Brain (organoid and tissue), 16 donors: ENCODE measurements at places on chromosomes 5 and 9.

- DNase-seq: peak; percentile 55
Measured at GRCh38 chr9:10232352-10232930, 380.4 kb downstream of the PTPRD start.

DNA sequence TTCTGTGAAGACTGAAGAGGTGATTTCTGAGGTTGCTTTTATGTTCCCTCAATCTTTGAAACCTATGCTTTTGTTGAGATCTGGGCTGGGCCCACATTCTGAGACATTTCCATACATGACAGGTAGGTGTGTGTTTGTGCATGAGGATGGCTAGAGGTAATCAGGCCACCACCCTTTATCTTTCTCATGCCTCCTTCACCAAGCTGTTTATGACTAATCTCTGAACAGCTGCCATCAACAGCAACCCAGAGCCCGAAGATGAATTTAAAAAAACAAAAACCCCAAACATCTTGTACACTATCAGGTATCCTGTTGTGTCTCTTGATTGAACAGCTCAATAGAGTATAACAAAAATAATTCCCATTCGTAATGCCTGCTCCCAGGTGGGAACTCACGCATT, 12.6 kb upstream of the C5orf46 start:
- DNase-seq: no peak

GRCh38 chr5:66810848-66811261, 214.7 kb downstream of the MAST4 start:
- no peak for DNase-seq

- DNase-seq: no peak
Measured at GRCh38 chr5:8363138-8363537, 494.2 kb downstream of the MTRR start.

- no peak for DNase-seq
Measured at GRCh38 chr5:145946112-145946861, 9.9 kb downstream of the SH3RF2 start.

DNA sequence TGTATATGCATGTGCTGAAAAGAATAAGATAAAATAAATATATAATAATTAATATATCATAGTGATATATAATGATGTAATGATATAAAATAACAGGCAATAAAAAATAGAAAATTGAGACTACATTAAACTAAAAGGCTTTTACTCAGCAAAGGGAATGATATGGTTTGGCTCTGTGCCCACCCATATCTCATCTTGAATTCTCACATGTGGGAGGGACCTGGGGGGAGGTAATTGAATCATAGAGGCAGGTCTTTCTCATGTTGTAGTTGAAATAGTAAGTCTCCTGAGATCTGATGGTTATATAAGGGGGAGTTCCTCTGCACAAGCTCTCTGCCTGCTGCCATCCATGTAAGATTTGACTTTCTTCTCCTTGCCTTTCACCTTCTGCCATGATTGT, 1550.9 kb upstream of the CDH6 start:
- no peak for DNase-seq

DNA sequence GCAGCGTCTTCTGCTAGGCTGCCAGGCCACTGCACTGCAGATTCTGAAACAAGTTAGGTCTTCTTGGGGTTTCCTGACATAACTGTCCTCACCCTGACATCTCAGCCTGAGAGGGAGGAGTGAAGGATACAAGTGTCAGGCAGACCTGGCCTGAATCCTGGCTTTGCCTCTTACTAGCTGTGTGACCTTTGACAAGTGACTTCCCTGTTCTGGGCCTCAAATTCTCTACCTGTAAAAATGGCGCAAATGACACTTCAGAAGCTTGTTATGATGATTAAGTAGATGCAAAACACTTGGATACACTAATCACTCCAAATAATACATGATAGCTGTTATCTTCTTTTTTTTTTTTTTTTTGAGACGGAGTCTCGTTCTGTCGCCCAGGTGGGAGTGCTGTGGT, 119.2 kb upstream of the BOD1 start:
- DNase-seq: no peak

DNA sequence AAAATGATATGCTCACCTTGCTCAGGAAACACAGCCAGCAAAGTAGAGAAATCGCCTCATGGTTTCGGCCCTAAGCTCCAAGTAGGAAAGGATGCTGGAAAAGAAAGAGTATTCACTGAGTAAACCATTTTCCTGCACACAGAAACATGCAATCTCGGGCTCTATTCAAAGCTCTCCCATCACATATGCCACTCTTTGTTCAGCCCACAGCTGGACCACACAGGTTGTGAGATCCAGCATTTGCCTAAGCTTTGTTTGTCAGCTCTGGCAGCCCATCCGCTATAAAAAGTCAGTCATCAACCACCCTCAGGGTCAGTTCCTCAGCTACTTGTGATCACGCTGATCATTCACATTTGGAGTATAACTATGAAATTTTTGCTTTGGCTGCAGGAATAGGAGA, 96.5 kb upstream of the SMARCA2 start:
- DNase-seq: peak; percentile 66

GRCh38 chr9:126861707-126862103, 1.3 kb downstream of the ZBTB34 start:
- no peak for DNase-seq

DNA sequence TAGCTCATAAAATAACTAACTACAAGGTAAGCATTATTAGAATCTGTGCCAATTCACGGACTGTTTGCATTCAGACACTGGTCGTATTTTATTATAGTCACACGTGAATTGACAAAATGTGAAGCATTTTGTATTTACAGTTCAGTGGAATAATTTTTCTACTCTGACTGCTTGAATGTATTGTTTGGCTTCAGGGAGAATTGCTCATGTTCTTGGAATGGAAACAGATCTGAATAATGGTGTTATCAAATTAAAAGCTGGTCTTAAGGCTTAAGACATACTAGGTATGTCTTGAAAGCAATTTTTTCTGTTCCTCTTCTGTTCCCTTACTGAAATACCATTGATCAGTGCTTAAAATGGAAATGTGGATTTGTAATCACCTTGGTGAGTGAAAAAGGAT, 543.7 kb upstream of the TLE4 start:
- DNase-seq: no peak

DNA sequence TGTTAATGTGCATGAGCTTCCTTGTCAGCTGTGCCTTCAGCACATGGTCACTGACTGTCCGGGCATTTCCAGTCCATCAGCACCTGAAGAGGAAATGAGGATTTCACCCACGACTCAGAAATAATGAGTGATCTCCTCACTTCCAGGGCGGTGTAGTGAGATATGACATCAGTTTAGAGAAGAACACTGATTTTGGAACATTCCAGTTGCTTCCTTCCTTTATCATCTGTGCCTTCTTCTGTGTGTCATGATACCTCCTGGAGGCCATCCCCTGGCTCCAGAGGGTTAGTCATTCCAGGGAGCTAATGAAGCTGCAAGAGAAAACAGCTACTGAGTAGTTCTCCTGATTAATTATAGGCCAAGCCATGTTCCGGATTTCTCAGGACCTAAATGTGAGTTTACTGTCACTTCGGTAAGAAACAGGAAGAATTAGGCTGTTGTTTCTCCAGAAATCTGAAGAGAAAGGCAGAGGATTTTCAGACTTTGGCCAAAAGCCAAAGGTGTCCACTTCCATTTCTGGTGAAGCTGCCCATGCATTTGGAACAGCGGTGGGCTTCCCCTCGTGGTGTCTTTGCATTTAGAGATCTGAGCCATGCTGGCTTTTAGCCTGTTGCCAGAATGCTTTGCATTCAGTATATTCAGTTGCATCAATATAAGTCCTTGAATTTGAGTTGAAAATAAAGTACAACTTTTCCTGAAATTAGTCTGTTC, 161.3 kb upstream of the OTULINL start:
- DNase-seq: no peak

DNA sequence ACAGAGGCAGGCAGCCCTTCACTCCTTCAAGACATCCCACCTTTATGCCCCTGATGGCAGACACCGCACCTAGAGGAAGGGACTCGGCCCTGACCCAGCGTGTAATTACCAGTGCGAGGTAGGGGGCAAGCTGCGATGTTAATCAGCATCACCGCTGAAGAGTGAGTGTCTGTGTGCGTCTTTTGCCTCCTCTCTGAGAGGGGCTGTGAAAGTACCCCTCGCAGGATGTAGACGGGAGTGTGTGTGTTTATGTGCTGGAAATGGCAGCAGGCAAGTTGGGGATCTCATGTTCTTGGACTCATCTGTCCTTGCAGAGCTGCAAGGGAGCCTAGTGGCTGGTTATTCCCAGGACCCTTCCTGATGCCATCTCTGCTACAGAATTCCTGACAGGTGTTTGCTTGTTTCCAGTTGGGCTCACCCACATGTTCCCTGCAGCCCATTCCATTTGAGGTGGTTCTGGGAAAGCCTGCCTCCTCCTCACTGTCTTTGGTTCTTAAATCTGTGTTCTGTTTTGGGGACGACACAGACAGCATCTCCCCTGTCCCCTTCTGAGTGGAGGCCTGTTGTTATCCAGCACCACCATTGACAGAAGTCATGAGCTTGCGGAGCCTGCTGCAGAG, 70.5 kb downstream of the ZNF618 start:
- DNase-seq: no peak

DNA sequence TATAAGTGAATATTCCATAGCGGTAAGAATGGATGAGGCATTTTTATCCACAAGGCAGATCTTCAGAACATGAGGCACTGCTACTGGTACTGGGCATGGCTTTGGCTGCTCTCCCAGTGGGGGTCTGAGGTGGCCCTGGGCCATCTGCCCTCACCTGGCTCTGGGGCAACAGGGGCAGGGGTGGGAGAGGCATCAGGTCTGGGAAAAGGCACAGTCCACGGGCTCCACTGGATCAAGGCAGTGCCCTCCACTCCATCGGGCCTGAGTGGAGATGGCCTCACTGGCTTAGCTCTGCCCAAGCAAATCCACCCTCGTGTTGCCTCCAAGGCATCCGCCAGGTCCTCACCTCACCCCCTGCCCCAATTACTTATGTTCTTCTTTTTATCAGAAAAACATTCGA, 10.9 kb upstream of the NKD2 start:
- DNase-seq: no peak

DNA sequence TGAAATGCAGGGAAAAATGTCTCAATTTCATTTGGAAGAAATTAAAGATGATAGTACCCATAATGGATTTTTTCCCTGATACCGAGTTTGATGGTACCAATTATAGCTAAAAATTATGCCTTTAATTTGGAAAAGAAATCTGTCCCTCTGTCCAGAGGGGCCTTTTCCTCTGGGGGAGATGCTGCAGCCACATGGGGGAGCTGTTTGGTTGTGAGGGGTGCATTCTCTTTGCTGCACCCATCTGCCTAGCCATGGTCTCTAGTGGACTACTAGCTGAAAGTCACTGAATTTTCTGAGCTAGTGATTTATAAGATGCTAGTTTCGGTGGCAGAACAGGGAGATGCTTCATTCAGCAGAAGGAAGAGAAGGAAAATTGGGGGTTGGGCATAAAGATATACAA, 9.6 kb downstream of the SEC61B start:
- peak; percentile 2 for DNase-seq

DNA sequence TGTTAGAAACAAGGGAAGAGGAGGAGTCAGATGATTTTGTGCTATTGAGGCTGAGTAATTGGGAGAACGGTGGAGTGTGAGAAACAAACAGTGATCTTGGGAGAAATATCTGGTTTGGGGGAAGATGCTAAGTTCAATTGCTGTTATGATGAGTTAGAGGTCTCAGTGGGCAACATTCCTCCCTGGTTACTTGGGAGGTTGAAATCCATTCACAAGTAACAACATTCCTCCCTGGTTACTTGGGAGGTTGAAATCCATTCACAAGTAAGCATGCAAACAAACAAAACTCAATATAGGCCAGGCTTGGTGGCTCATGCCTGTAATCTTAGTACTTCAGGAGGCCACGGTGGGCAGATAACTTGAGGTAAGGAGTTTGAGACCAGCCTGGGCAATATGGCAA, 38.7 kb downstream of the AGXT2 start:
- no peak for DNase-seq

DNA sequence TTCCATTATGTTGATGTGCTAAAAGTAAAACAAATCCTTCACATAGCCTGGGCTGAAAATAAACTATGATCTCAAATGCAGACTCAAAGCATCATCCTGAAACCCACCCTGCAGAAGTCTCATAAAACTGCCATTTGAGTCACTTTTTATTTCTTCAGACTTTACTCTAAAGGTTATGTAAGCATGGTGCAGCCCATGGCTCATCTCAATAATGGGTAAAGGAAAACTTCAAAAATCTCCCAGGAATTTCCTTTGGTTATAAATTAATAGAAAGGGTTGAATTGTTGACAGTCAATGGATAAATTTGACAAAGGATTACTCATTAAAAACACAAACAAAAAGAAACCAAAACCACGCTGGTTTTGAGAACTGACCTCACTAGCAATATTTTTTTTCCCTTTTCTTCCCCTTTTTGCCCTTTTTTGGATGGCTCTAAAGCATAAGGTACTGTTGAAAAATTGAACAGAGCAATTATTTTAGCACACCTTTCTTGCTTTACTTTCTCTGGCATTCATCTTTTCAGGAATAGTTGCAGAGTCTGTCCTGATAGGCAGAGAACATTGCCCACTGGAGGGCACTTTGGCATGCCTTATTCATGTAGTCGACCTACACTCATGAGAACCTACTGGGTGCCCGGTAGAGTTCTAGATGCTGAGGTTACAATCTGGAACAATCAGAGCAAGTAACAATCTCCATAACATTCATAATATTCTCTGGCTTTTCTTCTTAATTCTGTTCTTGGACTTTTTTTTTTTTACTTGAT, 191.4 kb downstream of the TMEM167A start:
- DNase-seq: no peak

DNA sequence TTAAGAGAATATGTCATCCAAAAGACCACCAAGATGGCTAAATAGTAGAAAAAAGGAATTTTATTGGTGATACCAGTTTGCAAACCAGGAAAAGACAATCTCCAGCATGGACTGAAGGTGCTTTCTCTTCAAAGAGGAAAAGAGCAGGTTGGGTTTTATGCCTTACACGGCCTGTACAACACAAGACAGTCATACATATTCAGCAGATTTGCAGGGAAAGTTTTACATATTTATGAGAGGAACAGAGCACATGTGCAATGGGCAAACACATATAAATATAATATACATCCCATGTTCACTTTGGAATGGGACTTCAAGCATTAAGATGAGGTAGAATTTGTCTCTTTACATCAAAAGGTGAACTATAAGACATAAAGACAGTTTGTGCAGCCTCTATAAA, 70.3 kb upstream of the PPP2CA start:
- DNase-seq: peak; percentile 15

DNA sequence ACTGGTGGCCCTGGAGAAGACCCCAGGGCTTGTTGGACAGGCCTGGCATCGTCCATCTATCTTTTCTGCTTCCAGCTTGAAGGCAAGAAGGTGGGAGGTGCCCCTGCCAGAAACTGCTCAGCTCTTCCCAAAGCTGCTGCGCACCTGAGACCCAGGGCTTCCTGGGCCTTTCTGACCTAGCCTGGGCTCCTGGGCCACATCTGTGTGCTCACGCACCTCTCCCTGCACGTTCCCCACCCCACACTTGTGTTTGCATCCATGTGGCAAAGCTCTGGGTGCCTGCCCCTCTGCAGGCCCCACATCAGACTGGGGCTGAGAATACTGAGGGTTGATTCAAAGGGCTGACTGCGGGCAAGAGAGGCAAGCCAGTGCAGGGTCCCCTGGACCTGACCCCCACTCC, 63.4 kb downstream of the PFDN1 start:
- no peak for DNase-seq

GRCh38 chr5:69444127-69444754, 29.3 kb downstream of the MARVELD2 start:
- DNase-seq: no peak
